ENCODE measurements at places on chromosomes 5 and 9.

- no peak for DNase-seq
Observed at GRCh38 chr5:52786949-52787599, 642 bp upstream of the ITGA1 start.

DNA sequence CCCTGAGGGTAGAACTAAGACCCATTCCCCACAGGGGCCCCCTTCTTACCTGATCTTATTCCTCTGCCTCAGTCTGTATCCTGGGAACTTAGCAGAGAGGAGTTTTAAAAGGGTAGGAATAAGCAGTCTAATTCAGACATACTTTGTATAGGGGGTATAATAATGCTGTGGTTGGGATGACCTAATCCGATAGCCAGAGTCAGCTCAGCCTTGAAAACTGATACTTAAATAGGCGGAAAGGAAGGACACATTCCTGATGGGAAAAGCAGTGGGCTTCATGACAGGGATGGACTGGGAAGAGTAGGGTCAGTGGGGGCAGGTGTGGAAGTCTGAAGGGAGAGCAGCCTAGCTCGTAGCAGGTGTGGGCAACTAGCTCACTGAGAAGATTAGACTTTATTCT, 52.2 kb upstream of the TESK1 start:
- no peak for DNase-seq

DNA sequence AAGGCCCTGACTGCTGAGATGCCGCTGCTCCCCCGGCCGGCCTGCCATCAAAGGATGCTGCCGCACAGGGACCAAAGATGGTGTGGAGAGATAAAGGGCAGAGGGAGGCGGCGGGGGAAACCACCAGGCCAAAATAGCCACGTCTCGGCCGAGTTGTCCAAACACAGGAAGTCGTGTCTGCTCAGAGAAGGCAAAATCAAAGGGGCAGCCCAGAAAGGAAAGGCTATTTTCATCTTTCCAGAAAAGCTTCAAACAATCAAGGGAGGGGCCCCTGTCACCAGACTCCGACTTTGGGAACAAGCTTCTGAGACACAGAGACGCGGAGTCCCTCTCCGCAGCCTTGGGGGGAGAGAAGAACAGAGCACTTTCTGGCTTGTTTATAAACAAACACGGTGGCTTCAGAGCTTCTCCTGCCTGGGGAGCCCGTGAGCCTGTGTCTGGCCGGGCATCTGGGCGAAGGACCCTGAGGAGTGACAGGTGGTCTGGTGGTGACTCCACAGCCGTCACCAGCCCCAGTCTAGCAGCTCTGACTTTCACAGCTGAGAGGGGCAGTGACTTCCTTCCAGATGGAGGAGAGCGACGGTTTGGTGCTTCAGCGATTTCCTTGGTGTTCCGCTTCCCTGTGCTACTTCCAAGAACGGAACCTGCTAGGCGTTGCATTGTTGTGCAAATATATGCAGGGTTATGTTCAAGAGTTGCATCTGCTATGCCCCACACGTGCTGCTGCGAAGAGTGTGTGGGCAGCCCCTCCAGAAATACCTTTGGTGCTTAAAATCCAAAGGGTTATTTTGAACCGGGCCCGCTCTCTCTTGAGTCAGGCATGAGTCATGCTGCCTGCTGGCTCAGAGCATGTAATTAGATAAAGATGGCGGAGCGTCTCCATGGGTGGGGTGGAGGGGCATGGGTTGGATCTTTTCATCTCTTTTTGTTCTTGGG, 24.0 kb downstream of the ADAMTSL2 start:
- DNase-seq: no peak

GRCh38 chr5:113675166-113675565, 161.7 kb downstream of the YTHDC2 start:
- DNase-seq: no peak

GRCh38 chr9:6739218-6739617, 18.6 kb upstream of the KDM4C start:
- DNase-seq: no peak

DNA sequence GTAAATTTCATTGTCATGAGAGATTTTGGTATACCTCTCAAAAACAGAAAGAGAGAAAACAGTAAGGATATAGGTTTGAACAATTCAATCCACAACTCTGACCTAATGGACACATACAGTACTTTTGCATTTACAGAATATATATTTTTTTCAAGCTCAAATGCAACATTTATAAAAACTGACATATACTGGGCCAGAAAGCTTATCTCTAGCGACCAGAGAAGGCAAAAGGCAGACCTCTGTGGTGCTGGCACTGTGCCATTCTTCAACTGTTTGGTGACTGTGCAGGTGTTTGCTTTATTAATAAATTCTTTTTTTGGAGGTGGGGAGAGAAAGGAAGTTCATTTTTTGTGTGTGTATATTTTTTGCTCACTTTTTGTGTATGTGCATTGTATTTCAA, 6.0 kb upstream of the PLAC8L1 start:
- no peak for DNase-seq

- no peak for DNase-seq
Observed at GRCh38 chr9:113375057-113376023, 1.4 kb downstream of the HDHD3 start.

GRCh38 chr5:139468421-139468931, 2.3 kb upstream of the SMIM33 start:
- DNase-seq: no peak

GRCh38 chr5:126695091-126695490, 81.8 kb upstream of the LMNB1 start:
- DNase-seq: no peak

DNA sequence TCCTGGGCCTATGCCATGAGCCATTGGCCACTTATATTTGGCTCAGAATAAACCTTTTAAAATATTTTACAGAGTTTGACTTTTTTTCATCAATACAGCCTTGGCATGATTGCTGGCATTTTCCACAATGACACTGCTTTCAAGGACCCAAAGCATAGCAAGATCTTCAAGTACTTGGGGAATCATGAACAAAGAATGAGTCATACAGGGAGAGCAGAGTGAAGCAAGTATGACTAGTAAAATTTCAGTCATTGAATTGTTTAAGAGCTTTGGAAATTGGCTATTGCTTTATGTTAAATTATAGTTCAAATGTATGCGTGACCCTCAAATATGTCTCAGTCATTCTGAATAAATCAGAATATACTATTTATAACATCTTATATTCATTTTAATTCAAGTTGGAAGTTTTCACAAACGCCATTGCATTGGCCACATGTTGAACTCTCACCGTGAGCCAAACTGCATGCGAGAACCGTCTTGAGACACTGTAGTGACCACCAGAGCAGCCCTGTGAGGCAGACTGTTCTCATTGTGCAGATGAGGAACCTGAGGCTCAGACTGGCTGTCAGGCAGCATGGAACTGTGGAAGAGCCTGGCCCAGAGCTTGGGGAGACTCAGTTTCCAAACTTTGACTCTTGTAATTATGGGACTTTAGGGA, 52.9 kb downstream of the GDNF start:
- no peak for DNase-seq

GRCh38 chr9:113511856-113512761, 48.6 kb downstream of the RGS3 start:
- DNase-seq: peak; percentile 34

DNA sequence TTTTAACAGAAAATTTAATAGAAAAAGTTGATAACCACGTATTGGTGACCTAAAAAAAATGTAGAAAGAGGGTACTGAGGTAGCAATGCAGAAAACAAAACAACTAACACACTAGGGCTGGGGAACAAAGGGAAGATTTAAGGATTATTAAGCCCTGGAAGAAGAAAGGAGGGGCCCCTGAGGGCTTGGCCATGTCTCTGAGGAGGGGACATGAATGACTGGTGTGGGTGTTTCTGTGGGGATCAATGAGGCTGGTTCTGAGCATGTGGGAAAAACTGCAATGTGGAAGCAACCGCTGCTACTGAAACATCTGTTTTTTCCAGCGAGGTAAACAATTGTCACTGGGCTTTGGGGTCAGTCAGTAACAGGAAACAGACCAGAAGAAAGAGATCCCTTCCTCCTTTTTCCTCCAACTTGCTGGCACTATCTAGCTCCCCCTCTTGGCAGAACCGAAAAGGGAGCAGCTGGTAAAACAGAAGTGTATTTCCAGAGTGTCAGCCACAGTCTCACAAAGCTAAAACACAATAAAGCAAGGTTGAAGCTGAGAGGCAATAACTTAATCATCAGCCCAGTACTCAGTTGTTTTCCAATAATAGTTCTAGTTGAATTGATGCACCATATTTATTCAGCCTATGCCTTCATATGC, 48.3 kb downstream of the ATPSCKMT start:
- no peak for DNase-seq

DNA sequence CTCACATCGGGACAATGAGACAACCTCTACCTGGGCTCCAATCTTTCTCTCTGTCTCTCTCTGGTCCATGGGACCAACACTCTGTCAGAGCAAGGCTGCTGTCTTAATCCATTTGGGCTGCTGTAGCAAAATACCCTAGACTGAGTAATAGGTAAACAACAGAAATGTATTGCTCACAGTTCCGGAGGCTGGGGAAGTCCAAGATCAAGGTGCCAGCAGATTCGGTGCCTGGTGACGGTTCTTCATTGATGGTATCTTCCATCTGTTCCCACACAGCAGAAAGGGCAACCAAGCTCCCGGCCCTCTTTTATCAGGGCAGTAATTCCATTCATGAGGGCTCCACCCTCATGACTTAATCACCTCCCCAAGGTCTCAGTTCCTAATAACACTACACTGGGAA, 61.3 kb upstream of the SPOCK1 start:
- DNase-seq: no peak

DNA sequence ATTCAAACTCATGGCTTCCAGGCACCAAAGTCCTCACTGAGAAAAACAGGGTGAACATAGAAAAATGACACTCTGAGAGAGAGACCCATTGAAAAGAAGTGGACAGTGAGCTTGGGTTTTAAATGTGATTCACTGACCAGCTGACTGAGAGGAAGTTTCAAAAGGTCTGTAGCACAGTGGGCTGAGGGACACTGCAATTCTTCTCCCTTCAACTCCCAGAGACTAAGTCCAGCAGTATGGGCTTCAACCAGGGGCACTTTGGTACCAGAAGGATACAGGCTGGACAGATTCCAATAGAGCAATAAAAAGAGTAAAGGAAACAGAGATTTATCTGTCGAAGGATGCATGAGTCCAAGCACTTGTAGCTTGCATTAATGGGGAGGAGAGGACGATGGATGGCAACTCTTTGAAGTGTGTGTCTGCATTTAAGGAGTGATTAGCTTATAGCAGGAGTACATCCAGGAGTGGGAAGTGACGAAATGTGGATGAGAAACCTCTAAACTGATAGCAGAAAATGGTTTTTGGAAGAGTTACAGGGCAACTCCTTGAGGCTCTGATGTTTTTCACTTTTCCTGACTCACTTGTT, 117.0 kb upstream of the ANKRD55 start:
- no peak for DNase-seq

DNA sequence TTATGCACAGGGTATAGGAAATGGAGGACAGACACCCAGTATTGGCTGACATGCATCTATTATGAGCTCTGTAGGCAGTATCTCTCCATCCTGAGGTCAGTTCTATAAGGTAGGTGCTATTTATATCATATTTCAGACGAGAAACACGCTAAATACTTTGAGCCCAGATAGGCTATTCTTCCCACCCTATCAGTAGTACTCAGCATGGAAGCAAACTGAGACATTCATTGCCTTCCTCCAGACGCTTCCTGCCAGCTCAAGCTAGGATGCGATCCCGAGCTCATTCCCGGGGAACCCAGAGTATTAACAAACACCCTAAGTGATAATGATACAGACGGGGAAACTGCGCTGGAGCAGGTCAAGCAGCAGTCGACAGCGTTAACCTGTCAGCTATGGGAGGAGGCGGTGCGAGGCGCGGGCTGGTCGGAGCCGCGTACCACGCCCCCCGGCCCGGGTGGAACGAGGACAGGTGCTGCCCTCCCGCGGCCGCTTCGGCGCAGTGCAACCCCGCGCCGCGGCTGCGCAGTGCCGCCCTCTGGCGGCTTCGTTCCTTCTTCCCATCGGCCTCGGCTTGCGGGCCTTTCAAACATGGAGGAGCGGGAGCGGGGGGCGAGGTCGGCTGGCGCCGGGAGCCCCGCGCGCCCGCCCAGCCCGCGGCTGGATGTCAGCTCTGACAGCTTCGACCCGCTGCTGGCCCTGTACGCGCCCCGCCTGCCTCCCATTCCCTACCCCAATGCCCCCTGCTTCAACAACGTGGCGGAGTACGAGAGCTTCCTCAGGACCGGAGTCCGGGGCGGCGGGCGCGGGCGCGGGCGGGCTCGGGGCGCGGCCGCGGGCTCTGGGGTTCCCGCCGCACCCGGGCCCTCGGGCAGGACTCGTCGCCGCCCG, at the start of gene LSM11:
LSM11 (plus strand) TSS at position 550 of the 888 bp plus-strand sequence; CDS start at position 589, 39 bp downstream.
- DNase-seq: peak; percentile 72

DNA sequence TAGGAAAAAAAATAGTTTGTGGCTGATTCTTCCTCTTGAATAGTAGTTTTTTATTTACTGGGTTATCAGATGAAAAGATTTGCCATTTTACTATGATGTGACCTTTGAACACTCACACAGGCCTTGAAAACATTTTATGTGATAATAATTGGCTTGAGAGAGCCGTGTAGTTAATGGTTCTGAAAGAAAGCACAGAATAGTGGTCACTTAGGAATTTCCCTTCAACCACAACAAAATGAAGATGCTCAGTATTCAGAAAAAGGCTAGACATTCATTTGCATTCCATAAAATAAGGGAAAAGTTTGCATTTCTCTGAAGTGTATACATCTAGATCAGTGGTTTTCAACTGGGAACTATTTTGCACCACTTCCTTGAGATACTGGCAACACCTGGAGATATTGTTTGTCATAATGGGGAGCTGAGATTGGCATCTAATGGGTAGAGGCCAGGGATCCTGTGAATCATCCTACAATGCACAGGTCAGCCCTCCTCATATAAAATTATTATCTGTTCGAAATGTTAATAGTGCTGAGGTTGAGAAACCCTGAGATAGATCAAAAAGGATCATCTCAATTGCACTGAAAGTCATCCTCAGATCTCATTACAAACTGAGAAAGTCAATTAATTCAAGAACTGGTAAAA, 446.4 kb upstream of the CCNG1 start:
- no peak for DNase-seq

GRCh38 chr9:113794721-113795120, 81.4 kb upstream of the ZNF618 start:
- no peak for DNase-seq

- no peak for DNase-seq
Observed at GRCh38 chr5:124631874-124632550, 114.4 kb downstream of the ZNF608 start.

DNA sequence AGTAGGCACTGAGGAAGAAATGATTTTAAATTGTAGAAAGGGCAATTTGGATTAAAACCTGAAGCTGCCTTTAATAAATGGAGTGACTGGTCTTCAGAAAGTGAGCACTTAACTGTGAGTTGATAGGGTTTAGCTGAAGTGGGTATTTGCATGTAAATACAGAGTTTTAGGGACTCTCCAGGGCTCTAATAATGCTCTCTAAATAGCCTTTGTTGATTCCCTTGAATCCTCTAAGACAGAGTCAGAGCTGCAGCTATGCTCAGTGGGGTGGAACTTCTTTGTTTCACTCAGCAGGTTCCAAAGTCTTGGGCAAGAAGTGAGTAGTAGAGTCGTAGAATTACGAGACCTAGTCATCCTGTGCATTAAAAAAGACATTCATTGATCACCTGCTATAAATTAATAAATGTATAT, 21.4 kb downstream of the GLRA1 start:
- no peak for DNase-seq

- no peak for DNase-seq
Observed at GRCh38 chr5:112312295-112313275, 106.5 kb downstream of the EPB41L4A start.
